NCI-H1436 (cell line): ENCODE measurements at places on chromosomes 4 and X.
A peak's percentile ranks its signal among the peaks of the same experiment; 100 is the strongest.

- no peak for DNase-seq
Observed at GRCh38 chr4:140134746-140135425, 19.1 kb downstream of the MAML3 start.

- no peak for DNase-seq
Observed at GRCh38 chrX:115989686-115990085, 180.9 kb upstream of the AGTR2 start.

GRCh38 chr4:88865466-88865865 lies 167.8 kb upstream of the NAP1L5 start:
- DNase-seq, result no peak

GRCh38 chr4:121796283-121796682 lies 4.8 kb upstream of the EXOSC9 start:
- DNase-seq, result no peak

GRCh38 chr4:114343015-114343414 lies 255.6 kb upstream of the UGT8 start:
- no peak for DNase-seq

DNA sequence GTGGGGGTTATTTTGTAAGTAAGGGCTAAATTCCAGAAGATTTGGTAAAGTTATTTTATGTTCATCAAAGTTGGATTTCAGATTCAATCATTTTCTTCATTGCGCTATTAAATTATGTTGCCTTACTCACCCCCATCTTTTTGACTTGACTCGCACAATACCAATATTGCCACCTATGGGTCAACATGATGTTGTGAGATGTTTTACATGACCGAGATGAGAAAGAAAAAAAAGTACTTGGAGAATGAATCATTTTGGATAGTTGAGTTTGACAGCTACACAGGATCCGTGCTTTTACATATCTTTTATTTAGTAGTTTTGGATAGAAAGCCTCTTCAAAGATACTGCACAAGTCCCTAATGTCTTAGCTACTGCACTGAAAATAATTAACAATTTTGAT lies 224.2 kb upstream of the EMCN start:
- no peak for DNase-seq

DNA sequence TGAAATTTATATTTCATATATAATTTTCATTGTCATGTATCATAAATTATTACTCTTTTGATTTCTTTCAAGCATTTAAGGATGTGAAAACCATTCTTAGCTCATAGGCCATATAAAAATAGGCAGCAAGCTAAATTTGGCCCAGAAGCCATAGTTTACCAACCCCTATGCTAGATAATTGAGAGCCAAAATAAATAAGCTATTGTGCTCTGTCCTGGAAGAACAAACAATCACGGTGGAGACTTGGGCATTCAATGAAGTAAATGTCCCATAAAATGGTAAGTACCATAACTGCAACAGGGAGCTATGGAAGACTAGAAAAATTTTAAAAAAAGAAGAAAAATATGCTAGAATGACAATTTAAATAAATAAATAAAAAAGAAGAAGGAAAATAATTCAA lies 60.9 kb upstream of the PACRGL start:
- no peak for DNase-seq

GRCh38 chrX:121639781-121640180 lies 592.4 kb downstream of the GLUD2 start:
- no peak for DNase-seq

- DNase-seq, result peak; percentile 41
Observed at GRCh38 chrX:1658071-1658491, 43.2 kb downstream of the ASMT start.

- no peak for DNase-seq
Observed at GRCh38 chrX:43805579-43805978, 76.7 kb downstream of the MAOB start.

DNA sequence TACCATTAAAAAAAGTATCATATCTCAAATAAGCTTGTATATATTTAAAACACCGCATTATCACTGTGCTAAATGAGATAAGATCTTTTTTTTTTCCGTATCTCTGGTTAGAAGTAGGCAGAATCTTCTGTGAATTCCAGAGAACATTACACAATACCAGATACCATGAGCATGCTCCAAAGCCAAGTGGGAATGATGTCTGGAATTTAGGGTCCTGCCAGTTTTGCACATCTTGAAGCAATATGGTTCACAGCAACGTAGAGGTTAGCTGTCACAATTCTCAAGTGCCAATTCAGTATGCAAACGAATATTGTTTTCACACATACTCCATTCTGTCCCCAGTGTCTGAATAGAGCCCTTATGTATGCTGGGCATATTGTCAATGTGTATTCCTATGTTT lies 127.5 kb upstream of the NEIL3 start:
- DNase-seq, result no peak

DNA sequence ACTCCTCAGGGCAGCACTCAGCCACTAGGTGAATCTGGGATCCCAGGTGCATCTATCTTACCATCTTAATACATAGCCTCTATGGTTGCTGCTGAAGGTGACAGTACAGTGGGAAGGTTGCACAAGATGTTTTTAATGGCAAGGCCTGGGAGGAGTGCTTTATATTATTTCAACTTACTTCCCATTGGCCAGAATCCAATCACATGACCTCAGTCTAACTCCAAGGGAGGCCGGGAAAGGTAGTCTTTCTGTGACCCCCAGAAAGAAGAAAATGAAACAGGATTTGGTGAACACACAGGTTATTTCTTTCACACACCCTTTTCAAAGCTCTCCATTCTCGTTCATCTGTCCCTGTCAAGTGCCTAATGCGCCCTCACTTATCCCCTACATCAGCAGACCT lies 189.1 kb upstream of the ATP6AP2 start:
- no peak for DNase-seq

- no peak for DNase-seq
Observed at GRCh38 chr4:74005528-74005927, 7.1 kb upstream of the CXCL5 start.

DNA sequence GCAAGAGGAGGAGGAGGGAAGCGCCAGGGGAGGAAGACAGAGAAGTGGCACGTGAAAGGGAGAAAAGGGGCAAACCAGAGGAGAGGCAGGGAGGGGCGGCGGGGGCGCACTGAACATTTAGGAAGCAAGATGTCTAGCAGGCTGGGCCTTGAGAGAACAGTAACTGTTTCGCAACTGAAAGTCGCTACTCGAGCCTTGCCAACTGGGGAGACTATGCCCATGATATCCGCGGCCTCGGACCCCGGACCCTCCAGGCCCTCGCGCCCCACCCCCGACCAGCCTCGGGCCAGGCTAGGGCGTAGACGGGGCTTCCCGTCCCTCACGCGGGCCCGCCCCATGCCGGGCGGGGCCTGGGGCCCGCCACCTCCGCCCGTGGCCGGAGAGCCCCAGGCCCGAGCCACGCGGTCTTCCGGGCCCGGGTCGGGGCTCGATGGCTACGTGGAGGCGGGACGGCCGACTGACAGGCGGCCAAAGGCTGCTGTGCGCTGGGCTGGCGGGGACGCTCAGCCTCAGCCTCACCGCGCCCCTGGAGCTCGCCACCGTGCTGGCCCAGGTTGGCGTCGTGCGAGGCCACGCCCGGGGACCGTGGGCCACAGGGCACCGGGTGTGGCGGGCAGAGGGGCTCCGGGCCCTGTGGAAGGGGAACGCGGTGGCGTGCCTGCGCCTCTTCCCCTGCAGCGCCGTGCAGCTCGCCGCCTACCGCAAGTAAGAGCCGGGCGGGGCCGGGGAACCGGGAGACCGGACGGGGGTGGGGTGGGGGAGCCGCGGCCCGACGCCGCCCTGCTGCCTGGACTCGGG lies at the start of gene SLC25A43:
Gene SLC25A43, plus strand, starts transcription at position 363 of the 798 bp plus-strand sequence. Its CDS starts 68 bp downstream, at position 431.
- DNase-seq, result no peak

- DNase-seq, result no peak
Observed at GRCh38 chrX:153714256-153714655, 9.9 kb downstream of the BCAP31 start.

DNA sequence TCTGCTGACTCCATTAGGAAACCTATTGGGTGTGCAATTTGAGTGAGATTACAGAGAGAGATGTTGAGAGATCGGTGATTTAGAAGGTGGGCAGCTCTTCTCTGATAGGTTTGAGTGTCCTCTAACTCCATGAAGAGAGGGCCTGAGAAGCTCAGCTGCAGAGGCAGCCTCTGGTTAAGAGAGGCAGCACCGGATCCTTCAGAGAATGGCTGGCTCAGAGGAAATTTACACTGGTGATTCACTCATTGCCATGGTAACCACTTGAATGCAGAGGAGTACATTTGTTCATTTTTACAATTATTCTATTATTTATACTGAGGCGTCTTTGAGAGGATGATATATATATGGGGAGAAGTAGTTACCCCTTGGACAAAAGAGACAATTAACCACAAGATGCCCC lies 171.7 kb downstream of the PDGFRA start:
- peak; percentile 48 for DNase-seq

DNA sequence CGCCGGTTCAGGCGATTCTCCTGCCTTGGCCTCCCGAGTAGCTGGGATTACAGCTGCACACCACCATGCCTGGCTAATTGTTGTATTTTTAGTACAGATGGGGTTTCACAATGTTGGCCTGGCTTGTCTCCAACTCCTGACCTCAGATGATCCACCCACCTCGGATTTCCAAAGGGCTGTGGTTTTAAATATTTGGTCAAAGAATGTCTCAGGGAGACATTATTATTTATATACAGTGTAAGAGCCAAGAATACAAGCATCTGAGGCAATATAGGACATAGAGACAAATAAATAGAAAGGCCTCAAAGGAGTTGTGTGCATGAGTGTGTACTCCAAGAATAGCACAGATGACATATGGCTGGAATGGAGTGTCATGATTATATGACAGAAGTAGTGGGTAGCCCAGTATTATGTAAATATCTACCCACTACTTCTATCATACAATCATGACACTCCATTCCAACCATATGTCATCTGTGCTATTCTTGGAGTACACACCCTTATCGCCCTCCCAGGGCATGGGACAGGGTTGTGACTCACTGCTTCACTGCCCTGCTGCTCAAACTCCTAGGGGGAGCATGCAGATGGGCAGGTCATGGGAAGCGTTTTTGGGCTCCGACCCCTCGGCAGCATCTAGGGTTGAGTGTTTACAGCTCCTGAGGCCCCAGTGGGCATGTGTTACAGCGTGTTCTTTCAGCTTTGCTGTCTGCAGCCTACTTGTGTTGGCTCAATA lies 1649.8 kb upstream of the PCDH10 start:
- no peak for DNase-seq

- no peak for DNase-seq
Observed at GRCh38 chrX:28599957-28600356, 12.7 kb downstream of the IL1RAPL1 start.

DNA sequence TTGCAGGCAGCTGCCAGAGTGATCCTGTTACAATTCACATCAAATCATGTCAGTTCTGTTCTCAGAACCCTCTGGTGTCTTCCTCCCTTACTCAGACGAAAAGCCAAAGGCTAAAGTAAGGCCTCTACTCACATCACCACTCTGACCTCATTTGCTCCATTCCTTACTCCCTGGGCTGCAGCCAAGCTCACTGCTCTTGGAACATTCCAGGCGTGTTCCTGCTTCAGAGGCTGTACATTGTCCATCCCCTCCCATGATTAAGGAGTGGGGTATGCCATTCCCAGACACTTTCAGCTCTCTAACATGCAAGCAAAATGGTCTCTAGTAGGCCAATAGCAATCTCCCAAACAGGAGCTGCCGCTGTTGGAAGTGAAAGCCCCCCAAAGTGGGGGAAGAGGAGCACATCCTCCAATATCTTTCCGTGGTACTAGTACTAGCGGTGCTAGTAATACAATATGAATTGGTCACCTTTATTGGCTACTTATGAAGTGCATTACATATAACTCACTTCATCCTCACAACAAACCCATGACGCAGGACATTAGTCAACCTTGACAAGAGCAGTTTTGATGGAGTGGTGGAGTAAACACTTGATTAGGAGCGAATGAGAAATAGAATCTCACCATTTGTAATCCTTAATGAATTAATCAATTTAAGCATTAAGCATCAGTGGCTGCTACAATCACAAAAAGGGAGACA lies 15.0 kb downstream of the GAB3 start:
- no peak for DNase-seq

GRCh38 chrX:101219864-101220346 lies 319 bp downstream of the DRP2 start:
- DNase-seq, result no peak

DNA sequence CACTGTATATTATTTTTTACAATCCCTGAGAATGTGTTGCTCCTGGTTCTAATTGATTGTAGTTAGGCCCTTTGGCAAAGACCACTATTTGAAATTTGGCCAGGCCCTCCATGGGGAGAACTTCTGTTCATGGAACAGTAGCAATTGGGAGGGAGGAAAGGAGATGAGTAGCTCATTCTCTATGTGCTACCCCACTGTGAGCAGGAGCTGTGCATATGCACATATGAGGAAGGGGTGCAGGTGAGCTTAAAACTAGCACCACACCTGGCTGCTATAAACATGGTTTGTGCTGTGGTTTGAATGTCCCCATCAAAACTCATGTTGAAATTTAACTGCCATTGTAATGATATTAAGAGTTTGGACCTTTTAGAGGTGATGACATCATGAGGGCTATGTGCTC lies 1483.2 kb downstream of the PCDH7 start:
- no peak for DNase-seq

GRCh38 chr4:139728840-139729239 lies 63.2 kb downstream of the MGST2 start:
- peak; percentile 27 for DNase-seq

- DNase-seq, result no peak
Observed at GRCh38 chrX:119150163-119151050, 22.8 kb upstream of the KIAA1210 start.

- no peak for DNase-seq
Observed at GRCh38 chr4:575281-576141, 584 bp downstream of the TMEM271 start.

GRCh38 chr4:26942871-26943270 lies 82.2 kb downstream of the STIM2 start:
- no peak for DNase-seq

GRCh38 chr4:11777447-11777846 lies 348.8 kb upstream of the HS3ST1 start:
- no peak for DNase-seq

- DNase-seq, result no peak
Observed at GRCh38 chr4:6192245-6192644, 8.1 kb downstream of the JAKMIP1 start.

- no peak for DNase-seq
Observed at GRCh38 chr4:44725166-44725565, 1.2 kb downstream of the GNPDA2 start.

DNA sequence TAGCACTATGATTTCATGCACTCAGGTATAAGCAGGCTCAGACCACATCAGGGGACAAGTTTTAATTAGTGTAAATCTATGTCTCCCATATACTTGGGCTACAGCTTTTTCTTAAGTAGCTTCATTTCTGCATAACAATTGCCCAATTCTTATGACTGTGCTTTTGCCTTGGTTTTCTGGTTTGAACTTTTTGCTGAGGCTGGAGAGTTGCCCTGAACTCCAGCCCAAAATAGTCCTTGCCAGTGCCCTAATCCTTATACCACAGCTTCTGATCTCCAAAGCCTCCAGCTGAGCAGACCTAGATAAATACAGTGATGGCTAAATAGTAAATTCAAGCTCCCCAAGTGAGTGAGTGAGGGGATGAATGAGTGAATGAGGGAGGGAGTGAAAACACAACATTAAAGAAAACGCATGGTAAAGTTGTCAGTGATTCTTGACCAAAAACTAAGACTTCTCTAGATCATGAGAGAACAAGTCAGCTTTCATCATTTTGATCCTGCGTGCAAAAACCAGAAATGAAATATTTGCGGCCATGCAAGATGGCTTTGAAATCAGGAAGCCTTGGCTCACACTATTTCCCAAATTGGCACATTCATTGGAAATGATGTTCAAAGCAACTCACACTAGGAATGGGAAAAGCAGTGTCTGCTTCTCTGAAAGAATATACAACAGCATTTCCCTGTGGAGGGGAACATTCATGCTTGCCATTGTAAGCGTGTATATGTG lies 437.1 kb upstream of the CTSO start:
- no peak for DNase-seq

GRCh38 chr4:98793658-98794057 lies 135.2 kb upstream of the TSPAN5 start:
- DNase-seq, result no peak
